Camera-type eye (tissue), 1 donor: ENCODE measurements at places on chromosomes 16 and 17. TPM values are rescaled to one million over a fixed set of nuclear protein-coding genes. Genes with fewer than 3 reads are reported as not detected.

Gene SUPT6H
- 80.0 TPM for total RNA-seq

Gene CPHXL2
- total RNA-seq: not detected

Gene TBC1D3E
- not detected for total RNA-seq

Gene TMEM238L
- total RNA-seq: not detected

Gene HBZ
- 2.2 TPM for total RNA-seq

Gene TRAF4
- 28.9 TPM for total RNA-seq

Gene WFIKKN2
- total RNA-seq: 8.5 TPM

Gene C17orf50
- total RNA-seq: not detected

Gene TCAP
- total RNA-seq: 57.6 TPM

Gene DCTN5
- total RNA-seq: 69.8 TPM

Gene PITPNM3
- 5.3 TPM for total RNA-seq

Gene WFDC1
- total RNA-seq: 46.3 TPM

Gene PLLP
- 2.7 TPM for total RNA-seq

Gene GPR139
- total RNA-seq: 0.38 TPM

Gene NACA2
- total RNA-seq: not detected

Gene CCL4L2
- 5.4 TPM for total RNA-seq

Gene APOBR
- 0.60 TPM for total RNA-seq

Gene TMEM204
- total RNA-seq: 9.6 TPM

Gene KLHL10
- total RNA-seq: 0.16 TPM

Gene ERAL1
- total RNA-seq: 32.9 TPM

Gene CACNA1G
- total RNA-seq: 23.5 TPM

Gene TTLL6
- total RNA-seq: 1.6 TPM

Gene C1QTNF1
- total RNA-seq: 16.8 TPM

Gene CES5A
- not detected for total RNA-seq

Gene NPIPA7
- 3.7 TPM for total RNA-seq

Gene KRTAP4-4
- not detected for total RNA-seq

Gene ACSM2A
- not detected for total RNA-seq

Gene MMP2
- 248 TPM for total RNA-seq

Gene EPOP
- 1.1 TPM for total RNA-seq

Gene KAT7
- total RNA-seq: 58.3 TPM
